Stomach (tissue), 19 donors: ENCODE measurements at places on chromosomes 5 and 9. TPM values are rescaled to one million over a fixed set of nuclear protein-coding genes. Genes with fewer than 3 reads are reported as not detected.

Gene TLR4
- 0.85 TPM for polyA plus RNA-seq

Gene PRRX2
- 6.7 TPM for polyA plus RNA-seq

Gene RASGEF1C
- polyA plus RNA-seq: not detected

Gene LEAP2
- 1.4 TPM for polyA plus RNA-seq

Gene IL7R
- 2.3 TPM for polyA plus RNA-seq

Gene TRIM36
- polyA plus RNA-seq: 3.1 TPM

Gene C7
- polyA plus RNA-seq: 22.6 TPM

Gene MROH2B
- polyA plus RNA-seq: not detected
